Fibroblast of skin of right biceps (primary cell): ENCODE measurements at places on chromosomes 11 and 22.

GRCh38 chr11:74321487-74322188 is 10.2 kb upstream of the P4HA3 start:
- peak; percentile 77 for DNase-seq

DNA sequence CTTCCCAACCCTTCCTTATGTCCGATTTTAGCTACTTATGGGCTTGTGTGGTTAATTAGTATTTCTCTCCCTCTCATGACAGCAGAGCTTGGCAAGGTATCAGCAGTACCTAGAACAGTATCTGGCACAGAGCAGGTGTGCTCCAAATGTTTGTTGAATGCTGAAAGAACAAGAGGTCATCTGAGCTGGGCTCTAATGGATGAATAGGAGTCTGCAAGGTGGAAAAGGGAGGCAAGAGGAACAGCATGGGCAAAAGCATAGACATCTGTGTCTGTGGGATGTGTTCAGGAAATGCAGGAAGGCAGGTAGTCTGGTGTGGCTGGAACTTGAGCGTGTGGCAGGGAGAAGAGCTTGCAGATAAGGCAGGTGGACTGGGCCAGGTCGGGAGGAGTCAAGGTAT is 19.0 kb downstream of the PRG3 start:
- DNase-seq = no peak

- peak; percentile 58 for DNase-seq
Measured at GRCh38 chr11:29153078-29153477, 863.8 kb downstream of the KCNA4 start.

- DNase-seq = no peak
Measured at GRCh38 chr22:48635816-48636215, 1191.9 kb downstream of the BRD1 start.

DNA sequence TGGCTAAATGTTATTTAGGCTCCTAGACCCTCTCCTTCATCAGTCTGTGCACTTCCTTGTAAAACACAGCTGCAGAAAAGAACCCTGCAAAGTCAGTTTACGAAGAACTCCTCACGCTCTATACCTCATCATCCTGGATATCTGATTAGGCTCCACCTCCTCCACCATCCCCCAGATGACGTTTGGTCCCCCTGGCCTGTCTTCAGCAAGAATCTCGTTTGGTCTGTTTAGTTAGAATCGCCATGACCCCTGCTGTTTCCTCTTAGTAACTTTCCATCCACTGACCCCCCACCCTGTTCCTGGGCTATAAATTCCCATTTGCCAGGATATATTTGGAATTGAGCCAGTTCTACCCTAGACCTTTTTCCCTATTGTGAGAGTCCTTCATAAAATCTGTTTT is 214.1 kb downstream of the OPCML start:
- DNase-seq = no peak
